ENCODE measurements at places on chromosomes 12 and 14. TPM values are rescaled to one million over a fixed set of nuclear protein-coding genes. Genes with fewer than 3 reads are reported as not detected.
A peak's percentile ranks its signal among the peaks of the same experiment; 100 is the strongest.

The KCNC2 gene
- polyA plus RNA-seq: 0.12 TPM

The HOXC10 gene
- not detected for polyA plus RNA-seq

The DHRS2 gene
- polyA plus RNA-seq: 0.81 TPM

The LRFN5 gene
- polyA plus RNA-seq: not detected

DNA sequence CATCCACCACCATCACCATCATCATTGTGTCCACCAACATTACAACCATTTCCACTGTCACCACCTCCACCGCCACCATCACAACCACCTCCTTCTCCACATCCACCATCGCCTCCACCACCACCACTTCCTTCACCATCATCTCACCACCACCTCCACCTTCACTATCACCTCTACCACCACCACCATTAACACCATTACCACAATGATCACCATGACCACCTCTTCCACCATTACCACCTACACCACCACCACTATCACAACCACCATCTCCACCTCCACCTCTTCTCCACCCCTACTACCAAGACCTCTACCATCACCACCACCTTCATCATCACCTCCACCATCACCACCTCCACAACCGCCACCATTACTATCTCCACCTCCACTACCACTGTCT lies 16.4 kb downstream of the ISCU start:
- no peak for DNase-seq

DNA sequence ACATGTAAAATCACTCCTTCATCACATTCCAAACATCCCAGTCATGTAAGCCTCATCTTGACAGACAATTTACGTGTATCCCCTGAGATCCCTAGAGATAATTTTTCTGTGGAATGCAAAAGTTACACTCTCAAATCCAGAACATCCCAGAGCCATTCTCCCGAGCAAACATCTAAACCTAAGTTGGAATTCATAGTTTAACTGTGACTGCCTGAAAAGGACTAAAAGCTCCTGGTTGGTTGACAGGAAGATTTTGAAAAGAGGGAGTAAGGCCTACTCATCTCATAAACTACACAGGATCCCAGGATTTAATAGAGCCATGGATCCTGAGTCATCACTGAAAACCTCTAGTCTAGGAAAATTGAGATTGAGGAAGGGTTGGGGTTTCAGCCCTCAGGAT lies 123.6 kb downstream of the SCN8A start:
- DNase-seq: no peak

- no peak for DNase-seq
These were observed 19.9 kb downstream of the FUT8 start for GRCh38 chr14:65432361-65432948.

DNA sequence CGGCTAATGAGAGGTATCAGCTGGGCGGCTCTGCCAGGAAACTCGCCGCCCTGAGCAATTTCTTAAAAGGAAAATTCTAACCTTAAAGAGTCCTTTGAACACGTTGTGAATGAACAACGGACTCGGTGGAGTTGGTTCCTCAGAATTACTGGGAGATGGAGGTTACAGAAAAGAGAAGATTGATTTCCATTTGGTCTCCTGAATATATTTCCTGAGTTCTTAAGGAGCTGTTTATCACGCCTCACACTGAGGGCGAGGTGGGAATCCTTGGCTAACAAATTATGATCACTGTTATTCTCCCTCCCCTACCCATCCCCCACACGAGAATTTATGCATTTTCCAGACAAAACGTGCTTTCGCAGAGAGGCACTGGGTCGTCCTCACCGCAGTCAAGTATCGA lies 194.5 kb upstream of the C14orf180 start:
- DNase-seq: no peak

DNA sequence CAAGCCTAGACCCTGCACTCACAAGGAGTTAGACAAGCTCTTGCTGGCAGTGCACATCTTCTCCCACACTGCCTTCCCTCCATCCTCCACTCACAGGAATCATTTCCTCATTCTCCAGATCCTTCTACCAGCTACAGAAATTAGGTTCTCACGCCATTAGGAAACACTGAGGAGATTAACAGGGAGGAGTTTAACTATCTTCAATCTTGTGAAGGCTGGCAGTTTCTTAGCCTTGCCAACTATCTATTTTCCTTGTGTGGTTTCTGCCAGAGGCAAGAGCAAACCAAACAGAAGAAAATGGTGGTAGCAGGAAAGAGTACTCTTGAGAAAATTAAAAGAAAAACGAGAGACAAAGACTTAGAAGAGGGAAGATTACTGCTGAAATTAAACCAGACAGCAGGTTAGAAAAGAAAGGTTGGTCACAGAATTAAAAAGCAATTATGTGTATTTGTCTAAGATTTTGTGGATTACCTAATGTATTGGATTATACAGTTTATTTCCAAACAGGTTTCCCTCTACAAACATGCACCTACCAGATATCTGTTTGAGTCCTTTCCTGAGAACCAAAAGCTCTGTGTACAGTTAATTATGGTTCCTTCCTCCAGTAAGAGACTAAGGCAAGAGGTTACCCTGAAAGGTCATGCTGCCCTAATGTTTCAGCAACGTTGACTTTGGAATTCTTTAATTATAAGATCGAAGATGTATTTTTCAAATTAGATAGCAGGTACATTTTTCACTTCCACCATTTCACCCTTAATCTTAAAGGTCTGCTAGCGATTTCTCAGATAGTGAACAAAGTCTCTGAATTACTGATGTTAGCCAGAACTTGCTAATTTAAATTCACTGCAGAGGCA lies 5.0 kb downstream of the RERG start:
- no peak for DNase-seq

DNA sequence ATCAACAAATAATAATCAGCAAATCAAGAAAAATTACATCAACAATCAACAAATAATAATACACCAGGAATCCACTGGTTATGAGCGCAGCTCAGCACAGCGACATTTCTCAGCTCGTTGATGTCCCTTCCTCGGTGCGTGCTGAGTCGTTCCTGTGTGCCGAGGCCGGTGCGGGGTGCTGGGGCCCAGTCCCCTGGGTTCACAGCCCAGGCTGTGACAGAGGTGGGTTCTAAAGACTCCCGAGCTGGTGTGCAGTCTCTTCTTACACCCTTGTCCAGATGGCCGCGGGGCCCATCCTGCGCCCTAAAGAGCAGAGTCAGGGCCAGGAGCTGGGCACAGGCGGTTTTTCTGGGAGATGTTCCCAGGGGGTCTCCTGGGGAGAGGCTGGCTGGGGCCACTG lies 26.9 kb upstream of the TRAF3 start:
- DNase-seq: no peak

GRCh38 chr12:124759841-124760503 lies 103.7 kb downstream of the SCARB1 start:
- DNase-seq: no peak

- DNase-seq: peak; percentile 16
These were observed 329.4 kb upstream of the TBX3 start for GRCh38 chr12:115013236-115013981.

- DNase-seq: peak; percentile 53
These were observed 545 bp downstream of the LIMA1 start for GRCh38 chr12:50282721-50283228.

DNA sequence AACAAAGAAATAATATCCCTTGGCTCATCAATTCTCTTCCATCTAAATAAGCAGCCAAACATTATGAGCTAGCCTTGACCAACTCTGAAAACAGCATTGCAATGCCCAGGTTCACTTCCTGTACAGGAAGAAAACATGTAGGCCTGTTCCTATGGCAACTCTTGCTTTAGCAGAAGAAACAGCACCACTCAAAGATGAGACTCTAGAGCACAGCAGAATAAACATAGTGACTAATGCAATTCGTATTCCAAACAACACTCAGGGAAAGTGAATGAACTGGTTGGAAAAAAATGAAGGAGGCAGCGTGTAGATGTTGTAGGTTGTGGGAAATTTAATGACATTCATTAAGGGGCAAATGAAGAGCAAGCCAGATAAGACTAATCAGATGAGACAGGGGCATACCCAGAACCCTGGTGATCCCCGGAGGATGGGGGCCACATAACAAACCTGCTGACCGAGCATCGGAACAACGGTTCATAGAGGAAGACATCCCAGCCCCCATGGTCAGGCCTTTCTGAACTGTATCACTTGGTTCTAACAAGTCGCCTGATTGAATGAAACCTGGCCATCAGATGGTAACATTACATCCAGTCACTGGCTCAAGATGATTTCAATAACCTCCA lies 9.0 kb downstream of the ARHGDIB start:
- DNase-seq: peak; percentile 43

GRCh38 chr14:80211153-80212022 lies at the start of gene DIO2:
Gene DIO2, minus strand, starts transcription at chr14:80211504. Its CDS starts 32 bp downstream, at chr14:80211472.
- peak; percentile 0 for DNase-seq

DNA sequence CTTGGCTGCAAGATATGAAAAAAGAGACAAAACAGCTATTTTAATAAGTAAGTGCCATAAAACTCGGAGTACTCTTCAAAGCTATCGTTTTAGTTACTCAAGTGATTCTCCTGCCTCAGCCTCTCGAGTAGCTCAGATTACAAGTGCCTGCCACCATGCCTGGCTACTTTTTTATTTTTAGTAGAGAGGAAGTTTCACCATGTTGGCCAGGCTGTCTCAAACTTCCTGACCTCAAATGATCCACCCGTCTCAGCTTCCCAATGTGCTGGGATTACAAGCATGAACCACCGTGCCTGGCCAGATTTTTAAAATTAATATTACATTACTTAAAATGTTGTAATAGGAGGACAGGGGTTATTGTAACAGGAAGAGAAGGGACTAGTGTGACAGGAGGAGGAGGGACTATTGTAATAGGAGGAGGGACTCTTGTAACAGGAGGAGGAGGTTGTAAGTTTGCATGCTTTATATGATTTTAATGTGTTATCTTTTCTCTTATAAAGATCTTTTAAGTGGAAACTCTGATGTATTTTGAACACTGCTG lies 61.3 kb downstream of the KITLG start:
- DNase-seq: no peak

DNA sequence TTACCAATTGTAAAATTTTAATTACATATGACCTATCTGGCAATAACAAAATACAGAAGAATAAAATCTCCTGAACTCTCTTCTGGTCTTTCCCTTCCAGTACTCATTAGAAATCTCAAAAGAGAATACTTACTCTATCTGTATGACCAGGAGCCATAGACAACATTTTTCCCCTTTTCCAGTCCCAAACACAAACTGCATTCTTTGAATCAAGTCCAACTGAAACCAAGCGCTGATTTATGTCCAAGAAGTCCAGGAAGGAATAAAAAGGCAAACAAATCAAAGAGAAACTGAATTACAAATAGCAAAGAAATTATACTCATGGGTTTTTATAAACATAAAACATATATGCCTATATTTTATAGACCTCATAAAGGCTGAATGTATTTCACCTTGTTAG lies 46.7 kb downstream of the EML5 start:
- no peak for DNase-seq
